ENCODE measurements at places on chromosomes 12 and 14. TPM values are rescaled to one million over a fixed set of nuclear protein-coding genes. Genes with fewer than 3 reads are reported as not detected.

- peaks cover 2% of the 10 kb centered on the region for H3K27me3 ChIP-seq
- no peak overlapping the region for H3K27ac ChIP-seq
- peaks cover 13% of the 10 kb centered on the region for H3K4me1 ChIP-seq
- no peak overlapping the region for H3K4me3 ChIP-seq
These were observed 24.0 kb upstream of the MDM1 start for GRCh38 chr12:68356060-68356695.

NPAS3 gene
- not detected for total RNA-seq

TAS2R10 gene
- 0.25 TPM for total RNA-seq

TAS2R42 gene
- total RNA-seq, result not detected

CAPRIN2 gene
- total RNA-seq, result 15.6 TPM

PEX5 gene
- 18.2 TPM for total RNA-seq

- peaks cover 2% of the 10 kb centered on the region for H3K27me3 ChIP-seq
- H3K4me3 ChIP-seq, result no peak overlapping the region
- H3K4me1 ChIP-seq, result peaks cover 15% of the 10 kb centered on the region
- DNase-seq, result no peak
- no peak overlapping the region for H3K27ac ChIP-seq
- no peaks in the 10 kb centered on the region for H3K36me3 ChIP-seq
These were observed 8.6 kb upstream of the ETFBKMT start for GRCh38 chr12:31650918-31651317.

DNA sequence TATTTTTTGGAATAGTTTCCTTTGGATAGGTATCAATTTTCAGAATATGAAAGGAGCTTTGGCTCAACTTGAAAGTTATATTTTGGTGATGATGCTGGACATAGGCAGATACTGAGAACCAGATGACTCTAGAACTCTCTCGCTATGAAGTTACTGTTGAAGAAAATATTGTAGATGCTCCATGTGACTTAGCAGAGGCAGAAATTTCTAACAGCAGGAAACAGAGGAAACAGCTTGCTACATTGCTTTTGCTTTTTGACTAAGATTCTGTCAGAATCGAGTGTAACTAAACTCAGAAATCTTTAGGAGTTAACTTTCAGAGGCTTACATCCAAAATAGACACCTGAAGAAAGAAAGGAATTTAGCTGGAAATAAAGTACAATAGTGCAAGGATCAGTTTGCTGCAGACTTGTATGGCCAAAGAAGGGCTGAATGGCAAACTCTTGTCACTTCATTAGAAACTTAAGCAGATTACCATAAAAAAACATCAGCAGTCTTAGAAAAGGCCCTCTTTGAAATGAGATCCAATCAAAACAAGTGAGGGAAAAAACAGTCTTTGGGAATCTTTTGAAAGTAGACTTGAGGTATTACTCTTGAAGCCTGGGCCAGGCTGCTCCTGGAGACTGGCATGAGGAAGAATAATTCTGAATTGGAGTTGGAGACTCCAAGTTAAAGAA, 911.8 kb downstream of the FSCB start:
- H3K27ac ChIP-seq, result no peak overlapping the region
- H3K36me3 ChIP-seq, result no peaks in the 10 kb centered on the region
- no peak for DNase-seq
- H3K4me3 ChIP-seq, result no peak overlapping the region

DNA sequence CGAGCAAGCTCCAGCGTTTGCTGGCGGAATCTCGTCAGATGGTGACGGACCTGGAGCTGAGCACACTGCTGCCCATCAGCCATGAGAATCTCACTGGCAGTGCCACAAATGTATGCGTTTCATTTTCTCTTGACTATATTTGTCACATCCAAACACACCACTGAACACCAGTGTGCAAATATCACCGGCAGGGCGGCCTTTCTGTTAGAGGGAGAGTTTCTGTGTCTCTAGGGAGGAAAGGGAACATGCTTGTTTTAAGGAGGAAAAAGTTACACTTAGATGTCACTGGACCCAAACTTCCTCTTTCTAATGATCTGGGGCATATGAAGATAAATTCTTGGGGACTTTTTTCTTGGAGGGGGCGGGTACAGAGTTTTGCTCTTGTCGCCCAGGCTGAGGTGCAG, 21.9 kb upstream of the HIP1R start:
- H3K27me3 ChIP-seq, result no peaks in the 10 kb centered on the region
- no peak overlapping the region for H3K27ac ChIP-seq
- H3K4me3 ChIP-seq, result no peak overlapping the region

GPR65 gene
- 17.9 TPM for total RNA-seq

DNA sequence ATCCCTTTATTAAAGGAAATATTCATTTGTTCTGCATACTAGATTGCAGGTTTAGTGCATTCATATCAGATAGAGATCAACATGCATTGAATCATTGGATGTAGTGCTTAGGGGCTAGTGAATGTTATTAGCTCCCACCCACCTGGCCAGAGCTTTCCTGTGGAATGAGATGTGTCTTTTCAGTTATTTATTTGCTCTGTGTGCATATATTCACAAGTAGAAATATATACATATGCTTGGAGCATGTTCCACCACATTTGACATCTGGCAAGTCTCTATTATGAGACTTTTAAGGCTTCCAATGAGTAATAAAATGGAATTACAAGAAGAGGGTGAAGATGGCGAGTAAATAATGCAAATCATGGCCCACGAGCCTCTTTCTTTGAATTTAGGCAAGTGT, 180.0 kb upstream of the LMO3 start:
- H3K4me1 ChIP-seq, result no peaks in the 10 kb centered on the region
- no peaks in the 10 kb centered on the region for H3K36me3 ChIP-seq
- DNase-seq, result no peak

GRCh38 chr12:26318661-26319068, 123.3 kb downstream of the SSPN start:
- H3K27me3 ChIP-seq, result peaks cover 7% of the 10 kb centered on the region
- no peak overlapping the region for H3K4me3 ChIP-seq
- no peak overlapping the region for H3K27ac ChIP-seq
- peaks cover 4% of the 10 kb centered on the region for H3K4me1 ChIP-seq

- no peaks in the 10 kb centered on the region for H3K27me3 ChIP-seq
- DNase-seq, result peak; percentile 63
- peaks cover 22% of the 10 kb centered on the region for H3K36me3 ChIP-seq
- peak overlapping the region; percentile 95 for H3K27ac ChIP-seq
- H3K4me3 ChIP-seq, result peak overlapping the region; percentile 95
These were observed 1.3 kb downstream of the CD4 start for GRCh38 chr12:6790496-6791150.

DNA sequence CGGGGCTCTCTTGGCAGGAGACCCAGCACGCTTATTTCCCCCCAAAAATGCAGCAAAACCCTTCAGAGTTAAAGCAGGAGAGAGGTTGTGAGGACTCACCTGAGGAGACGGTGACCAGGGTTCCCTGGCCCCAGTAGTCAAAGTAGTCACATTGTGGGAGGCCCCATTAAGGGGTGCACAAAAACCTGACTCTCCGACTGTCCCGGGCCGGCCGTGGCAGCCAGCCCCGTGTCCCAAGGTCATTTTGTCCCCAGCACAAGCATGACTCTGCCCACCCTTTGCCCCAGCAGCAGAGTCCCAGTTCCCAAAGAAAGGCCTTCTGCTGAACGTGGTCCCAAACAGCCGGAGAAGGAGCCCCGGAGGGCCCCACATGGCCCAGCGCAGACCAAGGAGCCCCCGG, 337.7 kb downstream of the TMEM121 start:
- peaks cover under 1% of the 10 kb centered on the region for H3K36me3 ChIP-seq
- peaks cover 7% of the 10 kb centered on the region for H3K27me3 ChIP-seq
- no peak for DNase-seq
- no peak overlapping the region for H3K4me3 ChIP-seq
- H3K27ac ChIP-seq, result peak overlapping the region; percentile 71
- H3K4me1 ChIP-seq, result peaks cover 57% of the 10 kb centered on the region

GPR162 gene
- 0.29 TPM for total RNA-seq

DNA sequence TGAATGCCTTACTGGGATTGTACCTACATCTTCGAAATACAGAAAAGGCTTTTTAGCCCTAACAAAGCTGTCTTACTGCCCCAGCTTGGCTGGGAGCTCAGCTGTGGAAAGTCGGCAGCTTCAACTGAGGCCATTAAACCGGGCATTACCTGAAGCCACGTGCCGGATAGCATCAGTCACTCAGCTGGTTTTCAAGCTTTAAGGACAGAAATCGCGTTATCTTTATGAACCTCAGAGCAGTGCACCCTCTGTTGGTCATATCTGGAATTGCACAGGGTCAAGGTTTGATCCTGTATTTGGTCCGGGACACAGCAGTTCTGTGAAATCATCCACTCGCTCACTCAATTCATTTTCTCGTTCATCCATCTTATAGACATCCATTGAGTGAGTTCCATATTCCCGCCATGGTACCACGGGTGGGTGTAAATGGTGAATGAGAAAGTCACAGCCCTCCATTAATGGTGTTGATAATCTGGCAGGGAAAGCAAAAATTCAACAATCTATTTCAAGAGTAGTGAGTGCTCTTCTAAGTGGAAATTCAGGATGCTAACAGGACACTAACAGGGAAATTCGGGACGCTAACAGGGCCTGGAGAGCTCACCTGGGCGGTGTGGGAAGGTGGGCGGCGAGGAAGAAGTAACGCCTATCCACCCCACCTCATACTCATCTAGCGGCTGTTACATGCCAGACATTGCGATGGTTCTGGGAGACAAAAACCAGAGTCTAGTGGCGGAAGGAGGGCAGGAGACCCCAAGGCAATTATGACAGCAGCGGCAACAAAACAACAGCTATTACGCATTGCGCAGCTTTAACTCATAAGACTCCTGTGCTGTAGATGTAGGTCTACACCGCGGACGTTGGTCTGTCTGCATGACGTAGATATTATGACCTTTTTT, 60.6 kb upstream of the TCL1A start:
- no peaks in the 10 kb centered on the region for H3K36me3 ChIP-seq
- H3K4me1 ChIP-seq, result no peaks in the 10 kb centered on the region
- no peak overlapping the region for H3K27ac ChIP-seq
- DNase-seq, result peak; percentile 63
- H3K27me3 ChIP-seq, result no peaks in the 10 kb centered on the region
- H3K4me3 ChIP-seq, result no peak overlapping the region

GRCh38 chr14:51014625-51015024, 70.3 kb upstream of the PYGL start:
- no peak for DNase-seq
- H3K27ac ChIP-seq, result no peak overlapping the region
- no peak overlapping the region for H3K4me3 ChIP-seq
- no peaks in the 10 kb centered on the region for H3K36me3 ChIP-seq

SENP1 gene
- total RNA-seq, result 48.0 TPM

- no peak for DNase-seq
- no peak overlapping the region for H3K27ac ChIP-seq
- H3K4me3 ChIP-seq, result no peak overlapping the region
- H3K4me1 ChIP-seq, result peaks cover under 1% of the 10 kb centered on the region
- H3K27me3 ChIP-seq, result no peaks in the 10 kb centered on the region
These were observed 76.6 kb downstream of the DCAF5 start for GRCh38 chr14:69076341-69076740.

DNA sequence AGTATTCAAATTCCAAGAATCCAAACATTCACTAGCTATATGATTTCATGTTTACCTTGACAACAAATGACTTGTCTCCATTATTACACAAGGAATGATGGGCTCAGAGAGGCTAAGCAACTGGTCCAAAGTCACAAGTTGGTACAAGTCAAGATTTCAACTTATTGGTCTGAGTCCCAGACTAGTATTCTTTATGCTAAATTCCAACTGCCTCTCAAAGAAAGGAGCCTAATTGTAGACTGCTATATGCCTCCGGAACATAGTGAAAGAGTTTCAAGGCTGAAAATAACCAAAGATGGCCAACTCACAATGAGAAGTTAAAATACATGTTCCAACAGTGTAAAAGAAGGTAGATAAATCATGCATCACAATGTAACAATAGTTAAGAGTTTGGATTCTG, 7.5 kb downstream of the BTG1 start:
- H3K4me1 ChIP-seq, result peaks cover 66% of the 10 kb centered on the region
- H3K27me3 ChIP-seq, result no peaks in the 10 kb centered on the region
- H3K27ac ChIP-seq, result peak overlapping the region; percentile 90
- peaks cover 84% of the 10 kb centered on the region for H3K36me3 ChIP-seq
- no peak for DNase-seq
- H3K4me3 ChIP-seq, result peak overlapping the region; percentile 99

CLEC6A gene
- not detected for total RNA-seq

DNA sequence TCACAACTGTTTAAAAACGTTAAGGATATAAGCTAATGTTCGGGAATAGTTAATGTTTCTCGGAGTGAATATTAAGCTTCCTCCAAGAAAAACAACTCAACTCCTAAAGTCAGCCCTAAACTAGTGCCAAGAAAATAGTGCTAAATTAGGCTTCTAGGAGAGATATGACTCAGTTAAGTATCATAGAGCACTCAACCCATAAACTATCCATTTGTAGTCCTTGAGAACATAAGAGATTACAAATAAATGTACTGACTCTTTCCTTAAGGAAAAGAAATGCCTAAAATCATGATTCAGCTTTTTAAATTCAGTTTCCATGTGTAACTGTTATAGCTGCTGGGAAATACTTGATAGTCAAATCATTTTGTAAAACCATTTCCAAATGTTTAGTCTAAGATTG, 117.1 kb downstream of the HMGA2 start:
- H3K27ac ChIP-seq, result no peak overlapping the region
- no peak overlapping the region for H3K4me3 ChIP-seq
- H3K27me3 ChIP-seq, result peaks cover 10% of the 10 kb centered on the region
- no peaks in the 10 kb centered on the region for H3K4me1 ChIP-seq
- no peak for DNase-seq

GRCh38 chr14:32201816-32202490, at the start of gene RNU6-7:
Gene RNU6-7 (plus strand): TSS chr14:32202045.
- peaks cover 2% of the 10 kb centered on the region for H3K36me3 ChIP-seq
- peak within 1 kb of the TSS; percentile 86 for H3K4me3 ChIP-seq
- peak within 1 kb of the TSS; percentile 97 for H3K27ac ChIP-seq

GRCh38 chr12:69916544-69917235, 91.7 kb downstream of the MYRFL start:
- H3K4me3 ChIP-seq, result no peak overlapping the region
- no peaks in the 10 kb centered on the region for H3K36me3 ChIP-seq
- H3K27ac ChIP-seq, result no peak overlapping the region
- H3K27me3 ChIP-seq, result peaks cover 3% of the 10 kb centered on the region

GRCh38 chr14:90681929-90682328, 134.3 kb downstream of the TTC7B start:
- DNase-seq, result no peak
- peaks cover 24% of the 10 kb centered on the region for H3K4me1 ChIP-seq
- H3K4me3 ChIP-seq, result no peak overlapping the region
- no peaks in the 10 kb centered on the region for H3K36me3 ChIP-seq
- H3K27ac ChIP-seq, result no peak overlapping the region

DNA sequence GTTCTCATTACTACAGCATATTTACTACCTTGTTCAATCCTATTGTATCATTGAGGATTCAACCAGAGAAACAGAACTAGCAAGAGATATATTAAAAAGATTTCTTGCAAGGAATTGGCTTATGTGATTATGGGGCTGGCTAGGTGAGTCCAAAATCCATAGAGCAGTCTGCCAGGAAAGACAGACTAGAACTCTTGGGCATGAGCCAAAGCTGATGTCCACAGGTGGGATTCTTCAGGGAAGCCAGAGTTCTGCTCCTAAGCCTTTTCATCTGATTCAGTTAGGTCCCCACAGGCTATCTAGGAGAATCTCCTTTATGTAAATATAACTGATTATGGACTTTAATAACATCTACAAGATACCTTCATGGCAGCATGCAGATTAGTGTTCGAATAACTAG, 26.0 kb downstream of the PELI2 start:
- H3K4me3 ChIP-seq, result no peak overlapping the region
- no peak for DNase-seq
- H3K27me3 ChIP-seq, result no peaks in the 10 kb centered on the region
- peaks cover 11% of the 10 kb centered on the region for H3K4me1 ChIP-seq
- no peak overlapping the region for H3K27ac ChIP-seq
- H3K36me3 ChIP-seq, result no peaks in the 10 kb centered on the region

KLRG1 gene
- 3.0 TPM for total RNA-seq

- H3K27ac ChIP-seq, result no peak overlapping the region
- H3K27me3 ChIP-seq, result no peaks in the 10 kb centered on the region
- no peak overlapping the region for H3K4me3 ChIP-seq
- DNase-seq, result no peak
- H3K36me3 ChIP-seq, result peaks cover 12% of the 10 kb centered on the region
These were observed 79.0 kb downstream of the RCOR1 start for GRCh38 chr14:102671410-102671809.

Data from activated CD4-positive, alpha-beta T cell treated with anti-CD3 and anti-CD28 coated beads, Interleukin-2, amount 10 ng/mL, durations not matched to agents 7 days and 5 days (primary cell).